Left ventricle myocardium inferior (tissue), 1 donor: ENCODE measurements at places on chromosomes 7 and 10.
A peak's percentile ranks its signal among the peaks of the same experiment; 100 is the strongest.

- no peak overlapping the region for H3K27ac ChIP-seq
- no peaks in the 10 kb centered on the region for H3K4me1 ChIP-seq
Measured at GRCh38 chr7:1521456-1521855, 9.0 kb upstream of the MAFK start.

DNA sequence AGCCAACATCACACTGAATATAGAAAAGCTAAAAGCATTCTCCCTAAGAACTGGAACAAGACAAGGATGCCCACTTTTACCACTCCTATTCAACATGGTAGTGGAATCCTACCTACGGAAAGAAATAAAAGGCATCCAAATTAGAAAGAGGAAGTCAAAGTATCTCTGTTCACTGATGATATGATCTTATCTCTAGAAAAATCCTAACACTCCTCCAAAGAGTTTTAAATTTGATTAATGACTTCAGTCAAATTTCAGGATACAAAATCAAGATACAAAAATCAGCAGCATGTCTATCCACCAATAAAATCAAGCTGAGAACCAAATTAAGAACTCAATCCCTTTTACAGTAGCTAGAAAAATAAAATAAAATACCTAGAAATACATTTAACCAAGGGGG lies 35.3 kb upstream of the TNKS2 start:
- H3K27me3 ChIP-seq, result peaks cover 12% of the 10 kb centered on the region
- no peak overlapping the region for H3K4me3 ChIP-seq
- H3K36me3 ChIP-seq, result no peaks in the 10 kb centered on the region
- no peaks in the 10 kb centered on the region for H3K4me1 ChIP-seq

DNA sequence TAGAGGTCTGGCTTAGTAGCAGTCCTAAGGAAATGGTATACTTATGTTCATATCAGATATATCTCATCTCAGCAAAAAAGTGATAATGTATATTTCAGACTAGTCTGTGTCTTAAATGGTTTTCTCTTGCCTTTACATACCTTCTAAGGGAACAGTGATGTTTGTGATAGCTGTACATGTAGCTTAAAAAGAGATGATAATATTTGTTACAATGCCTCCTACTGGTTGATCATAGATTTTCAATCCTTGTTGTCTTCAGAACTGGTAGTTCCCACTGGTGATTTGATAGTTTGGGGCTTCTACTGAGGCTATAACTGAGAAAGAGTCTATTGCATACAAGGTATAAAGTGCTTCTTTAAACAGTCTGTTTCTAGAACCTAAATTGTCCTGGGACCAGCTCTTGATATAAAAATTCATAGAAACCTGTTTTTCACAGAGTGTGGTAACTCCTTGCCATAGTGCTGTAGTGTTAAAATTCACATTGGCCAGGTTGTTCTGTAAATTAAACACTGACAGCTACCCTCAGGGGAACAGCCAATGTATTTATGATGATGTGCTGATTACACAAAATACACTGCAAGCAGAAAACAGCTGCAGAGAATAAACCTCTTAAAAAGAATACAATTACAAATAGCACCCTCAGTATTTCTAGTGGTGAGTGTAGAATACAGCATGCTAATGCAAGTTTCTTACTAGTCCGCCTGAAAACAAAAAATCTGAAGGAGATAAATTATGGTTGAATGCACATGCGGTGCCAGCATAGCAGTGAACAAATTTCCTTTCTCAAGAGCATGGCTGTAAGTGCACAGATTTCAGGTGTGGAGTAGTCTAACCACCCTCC lies 90.3 kb downstream of the BTRC start:
- H3K27me3 ChIP-seq, result no peaks in the 10 kb centered on the region
- peak overlapping the region; percentile 25 for H3K27ac ChIP-seq
- DNase-seq, result no peak
- no peak overlapping the region for H3K4me3 ChIP-seq

- no peaks in the 10 kb centered on the region for H3K4me1 ChIP-seq
- H3K27ac ChIP-seq, result no peak overlapping the region
- peaks cover 10% of the 10 kb centered on the region for H3K27me3 ChIP-seq
- H3K4me3 ChIP-seq, result no peak overlapping the region
Measured at GRCh38 chr7:148464947-148465346, 125.6 kb upstream of the C7orf33 start.

DNA sequence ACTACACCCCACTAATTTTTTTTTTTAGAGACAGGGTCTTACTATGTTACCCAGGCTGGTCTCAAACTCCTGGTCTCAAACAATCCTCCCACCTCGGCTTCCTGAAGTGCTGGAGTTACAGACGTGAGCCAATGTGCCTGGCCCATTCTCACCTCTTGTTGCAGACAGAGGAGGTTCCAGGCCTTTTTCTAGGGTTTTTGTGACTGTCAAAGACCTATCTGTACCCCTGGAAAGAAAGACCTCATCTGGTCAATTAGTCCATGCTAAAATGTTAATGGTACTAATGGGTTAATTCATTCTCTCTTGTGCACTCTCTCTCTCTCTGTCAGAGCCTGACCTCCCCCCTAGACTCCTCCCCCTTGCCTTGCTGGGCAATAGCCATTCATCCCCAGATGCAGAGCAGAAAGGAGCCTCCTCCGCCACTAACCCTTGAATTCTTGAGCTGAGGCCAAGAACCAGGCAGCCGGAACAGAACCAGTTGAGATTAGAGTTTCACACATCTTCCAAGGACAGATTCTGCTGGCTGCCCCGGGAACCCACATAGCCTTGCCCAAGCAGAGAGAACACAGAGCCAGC lies 209.7 kb downstream of the SKIDA1 start:
- H3K4me1 ChIP-seq, result peaks cover 37% of the 10 kb centered on the region
- peak overlapping the region; percentile 62 for H3K27ac ChIP-seq
- peak; percentile 74 for DNase-seq

- H3K4me3 ChIP-seq, result no peak overlapping the region
- no peak for DNase-seq
- H3K4me1 ChIP-seq, result peaks cover 26% of the 10 kb centered on the region
- H3K27me3 ChIP-seq, result peaks cover 3% of the 10 kb centered on the region
- peak overlapping the region; percentile 21 for H3K27ac ChIP-seq
- no peaks in the 10 kb centered on the region for H3K36me3 ChIP-seq
Measured at GRCh38 chr7:29812185-29812876, 6.0 kb downstream of the WIPF3 start.

- H3K27me3 ChIP-seq, result no peaks in the 10 kb centered on the region
- no peaks in the 10 kb centered on the region for H3K4me1 ChIP-seq
- H3K4me3 ChIP-seq, result no peak overlapping the region
- no peak for DNase-seq
Measured at GRCh38 chr7:75534727-75535307, 42.7 kb downstream of the SPDYE5 start.
